Esophagus muscularis mucosa (tissue), 4 donors: ENCODE measurements at places on chromosomes 11 and 22.

GRCh38 chr11:101127699-101128570 lies 1.7 kb downstream of the PGR start:
- no peak for DNase-seq

DNA sequence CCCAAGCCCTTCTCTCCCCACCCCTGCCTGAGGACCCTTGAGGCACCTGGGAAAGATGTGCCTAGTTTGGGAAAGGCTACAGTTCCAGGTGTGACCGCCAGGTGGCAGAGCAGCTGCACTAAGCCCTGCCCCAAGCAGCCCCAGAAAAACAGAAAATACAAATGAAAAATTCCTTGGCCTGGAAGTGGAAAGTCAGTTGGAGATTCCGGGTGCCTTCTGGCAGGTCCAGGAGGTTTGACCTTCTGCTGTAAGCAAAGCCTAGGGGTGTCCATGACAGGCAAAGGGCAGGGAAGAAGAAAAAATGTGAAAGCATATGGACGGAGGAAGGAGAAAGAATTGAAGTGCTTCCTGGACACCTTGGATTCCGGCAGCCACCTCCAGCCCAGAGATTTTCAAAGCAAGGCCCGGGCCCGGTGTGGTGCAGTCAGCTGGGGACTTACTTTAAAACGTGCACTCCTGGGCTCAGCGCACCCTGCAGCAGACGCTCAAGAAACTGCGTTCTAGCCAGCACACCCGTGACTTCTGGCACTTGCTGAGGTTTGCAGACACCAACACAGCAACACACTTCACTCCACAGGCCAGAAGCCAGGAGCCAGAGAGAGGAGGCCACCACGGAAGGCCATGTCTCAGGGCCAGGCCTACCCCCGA lies 37.3 kb upstream of the SLC22A12 start:
- DNase-seq = no peak

DNA sequence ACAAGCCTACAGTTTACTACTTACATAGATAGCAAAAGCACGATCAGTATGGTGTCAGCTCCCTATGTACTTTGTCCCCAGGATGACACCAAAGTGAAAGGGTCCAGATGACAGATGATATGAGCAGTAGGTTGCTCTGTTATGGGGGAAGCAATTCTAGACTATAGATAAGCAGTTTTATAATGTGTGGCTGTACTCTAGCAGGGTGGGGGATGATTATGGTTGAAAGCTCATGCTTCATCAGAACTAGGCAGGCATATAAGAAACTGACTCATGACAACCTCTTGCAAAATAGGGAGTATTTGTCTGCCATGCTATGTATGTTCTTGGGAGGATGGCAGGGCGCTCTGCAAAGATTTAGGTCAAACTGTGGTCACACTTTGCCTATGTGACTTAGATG lies 158.2 kb upstream of the ZBED5 start:
- DNase-seq = no peak

DNA sequence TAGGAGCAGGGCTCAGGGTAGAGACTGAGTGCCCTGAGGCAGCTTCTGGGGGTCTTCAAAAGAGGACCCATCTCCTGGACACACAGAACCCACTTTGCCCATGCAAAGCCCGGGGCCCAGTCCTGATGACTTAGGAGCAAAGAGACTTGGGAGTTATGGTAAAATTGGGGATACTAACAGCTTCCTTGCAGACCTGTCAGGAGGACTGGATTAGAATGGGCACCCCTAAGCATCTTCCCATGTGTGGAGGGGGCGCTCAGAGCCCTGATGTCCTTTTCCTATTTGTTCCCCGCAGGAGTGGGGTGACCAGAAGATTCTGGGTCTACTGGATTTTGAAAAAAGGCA lies 100.0 kb downstream of the WNT7B start:
- DNase-seq = no peak

GRCh38 chr11:75523811-75524664 lies 1.7 kb downstream of the GDPD5 start:
- DNase-seq = no peak

DNA sequence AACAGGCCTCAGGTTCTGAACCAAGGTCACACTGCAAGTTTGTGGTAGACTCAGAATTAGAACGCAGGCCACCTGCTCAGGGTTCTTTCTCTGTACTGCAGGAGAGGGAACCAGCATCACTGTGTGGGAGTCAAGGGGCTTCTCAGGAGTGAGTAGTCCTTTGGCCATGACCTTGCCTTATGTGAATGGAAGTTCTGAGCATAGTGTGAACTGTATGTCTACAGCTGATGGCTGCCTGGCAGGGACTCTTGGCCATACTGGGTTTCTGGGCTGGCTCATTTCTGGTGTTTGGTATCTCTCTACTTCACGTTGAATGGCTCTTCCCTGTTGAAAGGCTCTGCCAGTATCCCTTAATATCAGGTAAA lies 40.1 kb upstream of the TUB start:
- DNase-seq = no peak

DNA sequence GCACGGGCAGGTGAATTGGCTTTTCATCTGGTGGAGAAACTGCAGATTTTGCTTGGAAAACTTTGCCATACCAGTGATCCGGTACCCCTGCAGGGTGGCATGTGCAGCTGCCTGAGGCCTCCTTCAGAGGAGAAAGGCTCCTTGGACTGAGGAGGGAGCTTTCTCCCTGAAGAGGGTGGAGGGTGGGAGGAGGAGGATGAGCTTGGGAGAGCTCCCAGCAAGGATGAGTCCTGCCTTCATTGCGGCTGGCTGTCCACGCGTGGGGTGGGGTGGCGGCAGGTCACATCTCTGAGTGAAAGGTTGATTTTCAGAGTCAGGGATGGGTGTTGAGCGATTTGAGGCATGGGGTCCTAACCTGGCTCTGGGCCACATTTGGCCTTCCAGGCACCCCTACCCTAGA lies 96.8 kb downstream of the GRAMD1B start:
- no peak for DNase-seq

GRCh38 chr11:31872076-31872443 lies 60.9 kb upstream of the PAX6 start:
- DNase-seq = no peak

- no peak for DNase-seq
Measured at GRCh38 chr11:112797648-112798293, 163.4 kb upstream of the NCAM1 start.

GRCh38 chr22:29251981-29252911 lies 15.5 kb downstream of the RHBDD3 start:
- peak; percentile 66 for DNase-seq

- no peak for DNase-seq
Measured at GRCh38 chr11:114061048-114061680, 1.7 kb downstream of the ZBTB16 start.

- no peak for DNase-seq
Measured at GRCh38 chr11:70159627-70160570, 43.2 kb upstream of the FADD start.

- no peak for DNase-seq
Measured at GRCh38 chr22:21865041-21865440, 2.4 kb downstream of the MAPK1 start.

- no peak for DNase-seq
Measured at GRCh38 chr11:47087801-47088200, 88.9 kb downstream of the ARFGAP2 start.

DNA sequence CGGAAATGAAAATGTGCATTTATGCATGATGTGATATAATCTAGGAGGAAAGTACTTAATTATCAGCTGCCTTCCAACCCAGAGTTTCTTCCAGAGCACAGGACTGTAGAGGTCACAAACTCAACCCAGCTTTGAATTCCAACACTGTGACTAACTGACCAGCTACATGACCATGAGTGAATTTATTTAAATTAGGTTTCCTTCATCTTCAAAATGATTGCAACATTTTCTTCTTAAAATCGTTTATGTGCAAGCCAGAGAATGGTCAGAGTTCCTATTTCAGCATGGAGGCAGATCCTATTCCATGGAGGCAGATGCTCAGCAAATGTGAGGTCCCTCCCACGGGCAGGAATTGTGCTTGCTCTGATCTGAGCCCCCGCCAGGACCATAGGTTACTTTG lies 42.4 kb downstream of the OSBP start:
- DNase-seq = no peak

DNA sequence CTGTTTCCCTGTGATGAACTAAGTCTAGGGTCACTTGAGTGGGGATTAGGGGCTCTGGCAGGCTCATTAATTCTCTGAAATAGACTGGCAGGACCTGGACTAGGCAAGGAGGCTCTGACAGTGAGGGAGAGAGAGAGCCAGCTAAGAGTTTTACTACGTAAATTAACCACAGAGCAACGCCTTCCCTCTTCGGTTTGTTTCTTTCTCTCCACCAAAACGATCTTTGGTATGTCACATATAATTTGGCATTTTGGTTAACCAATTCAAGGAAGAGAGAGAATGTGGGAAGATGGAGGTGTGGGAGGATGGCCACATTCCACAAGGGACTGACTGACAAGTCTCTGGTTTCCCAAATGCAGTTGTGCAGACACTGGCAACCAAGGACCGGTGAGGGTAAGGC lies 27.9 kb downstream of the ATG16L2 start:
- DNase-seq = no peak

DNA sequence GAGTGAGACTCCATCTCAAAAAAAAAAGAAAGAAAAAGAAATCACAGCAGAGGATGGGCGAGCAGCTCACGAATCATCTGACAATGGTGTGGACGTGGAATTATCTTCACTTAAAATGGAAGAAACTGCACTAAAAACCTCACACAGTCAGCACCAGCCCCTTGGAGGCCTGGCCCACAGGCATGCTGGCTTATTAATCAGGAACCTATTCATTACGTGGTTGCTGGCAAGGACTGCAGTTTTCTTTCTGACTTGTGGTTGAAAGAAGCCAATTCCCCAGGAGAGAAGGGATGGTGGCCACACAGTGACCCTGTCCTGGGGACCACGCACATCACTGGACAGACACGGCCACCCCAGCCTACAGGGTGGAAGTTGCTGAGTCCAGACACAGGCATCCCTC lies 401.1 kb downstream of the CTTN start:
- no peak for DNase-seq

GRCh38 chr11:11265994-11266606 lies 87.0 kb downstream of the CSNK2A3 start:
- no peak for DNase-seq

GRCh38 chr22:23837496-23837859 lies 1.3 kb downstream of the DERL3 start:
- no peak for DNase-seq

- DNase-seq = no peak
Measured at GRCh38 chr11:105092256-105093239, 47.0 kb downstream of the CARD18 start.

DNA sequence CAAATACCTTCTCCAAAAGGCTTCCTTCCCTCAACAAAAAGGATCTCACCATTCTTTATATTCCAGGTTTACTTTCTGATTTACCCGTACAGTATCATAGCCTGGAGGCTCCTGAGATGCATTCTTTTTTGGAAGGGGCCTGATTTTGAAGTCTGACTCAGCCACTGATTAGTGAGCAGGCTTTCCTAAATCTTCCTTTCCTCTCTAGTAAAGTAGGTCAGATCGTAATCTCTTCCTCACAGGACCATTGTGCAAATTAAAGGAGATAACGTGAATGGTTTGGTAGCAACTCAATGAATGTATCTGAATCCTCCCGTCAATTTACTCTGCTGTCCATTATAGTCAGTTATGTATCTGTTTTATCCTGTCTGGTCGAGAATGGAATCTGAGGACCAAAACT lies 227.7 kb upstream of the ANO5 start:
- DNase-seq = no peak

- DNase-seq = no peak
Measured at GRCh38 chr11:74957937-74958629, 9.0 kb downstream of the SPCS2 start.

- DNase-seq = no peak
Measured at GRCh38 chr11:128803449-128804245, 63.4 kb downstream of the KCNJ1 start.

DNA sequence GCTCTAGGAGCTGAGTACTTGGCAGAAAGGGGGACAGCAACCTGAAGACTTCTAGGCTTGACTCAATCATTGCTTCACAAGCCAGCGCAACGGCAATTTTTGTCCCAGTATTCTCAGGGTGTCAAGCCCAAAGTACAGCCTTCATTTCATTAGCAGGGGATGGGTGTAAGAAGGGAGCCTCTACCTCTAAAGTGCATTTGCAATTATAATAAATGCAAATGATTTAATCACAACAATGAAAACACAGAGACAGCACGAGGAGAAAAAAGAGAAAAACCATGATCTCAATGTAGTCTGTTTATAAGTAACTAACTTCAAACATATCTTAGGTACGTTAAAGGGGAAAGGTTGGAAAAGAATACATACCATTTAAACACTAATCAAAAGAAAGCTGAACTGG lies 34.7 kb downstream of the ZBTB44 start:
- no peak for DNase-seq

DNA sequence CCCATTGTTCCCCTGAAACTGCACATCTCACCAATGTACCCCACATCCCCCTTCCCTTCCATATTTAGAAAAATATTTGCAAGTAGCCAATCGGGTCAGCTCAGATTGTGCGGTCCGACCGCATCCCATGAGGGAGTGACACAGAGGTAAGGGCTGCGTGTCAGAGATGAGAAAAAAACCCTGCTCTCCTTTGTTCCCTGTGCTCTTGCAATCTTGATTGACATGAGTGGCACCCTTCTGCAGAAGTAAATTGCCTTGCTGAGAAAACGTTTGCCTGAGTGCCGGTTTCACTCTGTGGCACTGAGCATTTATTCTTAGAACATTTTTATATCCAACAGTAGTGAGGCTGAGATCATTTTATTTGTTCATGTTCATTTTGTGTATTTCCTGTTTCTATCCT lies 81.6 kb upstream of the CCDC90B start:
- no peak for DNase-seq

DNA sequence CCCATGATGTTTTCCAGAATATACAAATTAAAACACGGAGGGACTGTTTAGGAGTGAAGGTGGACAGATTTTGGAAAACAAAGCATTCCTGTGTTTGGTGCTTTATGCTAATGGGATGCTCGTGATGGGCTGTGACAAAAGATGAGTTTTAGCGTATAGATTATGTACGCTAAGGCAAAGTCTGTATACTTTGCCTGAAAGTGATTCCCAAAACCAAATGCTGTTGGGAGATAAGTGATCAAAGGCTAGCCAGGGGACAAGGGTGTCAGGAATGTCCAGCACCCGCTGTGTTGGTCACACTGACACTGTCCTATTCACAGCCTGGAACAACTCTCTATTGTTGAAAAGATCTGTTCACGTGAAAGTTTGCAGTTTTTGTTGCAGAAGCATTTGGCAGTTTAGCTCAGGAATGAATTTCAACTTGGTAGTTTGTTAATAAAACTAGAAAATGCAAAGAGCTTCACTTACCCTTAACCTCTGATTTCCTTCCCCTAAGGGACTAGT lies 1.5 kb downstream of the JAM3 start:
- DNase-seq = peak; percentile 75

- no peak for DNase-seq
Measured at GRCh38 chr11:69683764-69684333, 8.7 kb upstream of the LTO1 start.

DNA sequence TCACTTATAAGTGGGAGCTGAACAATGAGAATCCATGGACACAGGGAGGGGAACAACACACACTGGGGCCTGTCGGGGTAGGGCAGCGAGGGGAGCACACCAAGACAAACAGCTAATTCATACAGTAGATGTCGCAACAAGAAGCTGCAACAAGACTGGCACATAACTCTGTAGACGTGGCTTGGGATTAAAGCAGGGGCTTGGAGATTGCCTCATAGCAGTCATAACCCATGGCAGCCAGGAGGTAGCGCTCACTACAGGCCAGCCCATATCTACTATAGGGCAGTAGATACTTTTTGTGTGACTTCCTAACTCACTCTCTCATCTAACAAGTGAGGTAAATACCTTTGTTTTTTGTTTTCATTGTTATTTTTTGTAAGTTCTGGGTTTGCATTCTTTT lies 1.7 kb upstream of the OR9G4 start:
- DNase-seq = no peak
